ENCODE measurements at places on chromosomes 11 and 22. TPM values are rescaled to one million over a fixed set of nuclear protein-coding genes. Genes with fewer than 3 reads are reported as not detected.
A peak's percentile ranks its signal among the peaks of the same experiment; 100 is the strongest.

- no peak for DNase-seq
Observed at GRCh38 chr11:44031549-44031948, 16.2 kb upstream of the ACCSL start.

- no peak for DNase-seq
Observed at GRCh38 chr11:115244296-115244695, 259.9 kb downstream of the CADM1 start.

GRCh38 chr11:68128682-68129327 lies 7.6 kb upstream of the CHKA start:
- peak; percentile 98 for DNase-seq

DNA sequence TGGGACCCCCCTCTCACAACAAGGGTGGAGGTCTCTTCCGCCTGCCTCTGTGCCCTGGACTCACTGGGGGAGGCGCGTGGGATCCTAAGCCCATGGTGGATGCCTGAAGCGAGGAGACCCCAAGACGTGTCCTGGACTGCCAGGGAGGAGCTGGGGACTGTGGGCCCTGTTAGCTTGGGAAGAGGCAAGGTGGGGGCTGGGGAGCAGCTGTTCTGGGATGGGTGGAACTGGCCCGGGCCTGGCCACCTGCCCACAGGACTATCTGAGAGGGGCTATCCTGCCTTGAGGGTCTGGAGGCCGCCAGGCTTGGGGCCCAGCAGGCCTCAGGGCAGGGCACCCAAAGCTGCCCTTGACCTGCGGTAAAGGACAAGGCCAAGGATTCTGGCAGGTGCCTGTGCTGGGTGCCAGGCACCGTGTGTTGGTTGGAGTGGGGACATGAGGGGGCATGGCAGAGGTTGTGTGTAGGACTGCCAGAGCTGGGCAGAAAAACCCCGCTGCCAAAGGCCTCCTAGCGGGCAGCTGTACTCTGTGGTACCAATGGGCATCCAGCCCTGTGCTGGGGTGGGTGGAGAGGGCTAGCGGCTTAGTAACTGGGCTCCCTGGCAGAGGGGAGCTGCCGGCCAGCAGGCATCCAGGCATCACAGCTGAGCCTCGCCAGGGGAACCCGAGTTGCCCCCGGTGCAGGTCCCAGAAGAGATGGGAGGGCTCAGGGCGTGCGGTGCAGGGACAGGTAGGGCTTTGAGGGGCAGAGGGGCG lies 670 bp downstream of the LSP1 start:
- no peak for DNase-seq

DNA sequence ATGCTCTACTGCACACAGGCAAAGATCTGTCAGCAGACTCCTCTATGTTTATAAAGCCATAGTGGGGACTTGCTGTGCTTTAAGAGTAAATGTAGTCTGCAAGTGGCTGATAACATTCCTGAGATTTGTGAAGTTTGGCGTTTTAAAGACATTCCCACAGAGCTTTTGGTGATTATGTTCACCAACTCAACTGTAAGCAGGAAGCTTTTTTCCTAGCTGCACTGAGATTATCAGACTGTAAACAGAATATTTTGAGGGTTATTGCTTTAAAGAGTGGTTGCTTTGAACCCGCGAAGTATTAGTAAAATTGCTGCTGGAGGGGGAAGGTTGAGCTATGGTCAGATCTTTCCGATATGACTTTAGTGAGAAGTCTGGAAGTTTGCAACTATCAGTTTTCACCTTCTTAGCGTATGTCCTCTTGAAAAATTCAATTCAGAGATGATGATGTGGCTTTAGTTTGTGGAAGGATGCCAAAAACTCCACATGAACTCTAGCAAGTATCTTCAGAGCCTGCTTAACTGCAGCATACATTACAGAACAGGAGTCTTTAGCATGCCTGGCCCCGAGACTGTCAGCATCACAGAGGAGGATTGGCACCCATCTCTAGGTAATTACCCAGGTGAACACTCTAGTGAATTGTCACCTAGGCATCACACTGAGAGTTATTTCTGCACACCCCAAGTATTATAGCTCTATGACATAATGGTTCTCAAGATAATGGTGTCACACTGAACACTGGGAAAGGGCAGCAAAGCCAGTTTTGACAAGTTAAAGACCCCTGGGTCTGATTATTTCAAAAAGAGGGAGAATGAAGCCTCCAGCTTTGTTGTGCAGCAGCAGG lies 89.9 kb downstream of the MTNR1B start:
- no peak for DNase-seq

DNA sequence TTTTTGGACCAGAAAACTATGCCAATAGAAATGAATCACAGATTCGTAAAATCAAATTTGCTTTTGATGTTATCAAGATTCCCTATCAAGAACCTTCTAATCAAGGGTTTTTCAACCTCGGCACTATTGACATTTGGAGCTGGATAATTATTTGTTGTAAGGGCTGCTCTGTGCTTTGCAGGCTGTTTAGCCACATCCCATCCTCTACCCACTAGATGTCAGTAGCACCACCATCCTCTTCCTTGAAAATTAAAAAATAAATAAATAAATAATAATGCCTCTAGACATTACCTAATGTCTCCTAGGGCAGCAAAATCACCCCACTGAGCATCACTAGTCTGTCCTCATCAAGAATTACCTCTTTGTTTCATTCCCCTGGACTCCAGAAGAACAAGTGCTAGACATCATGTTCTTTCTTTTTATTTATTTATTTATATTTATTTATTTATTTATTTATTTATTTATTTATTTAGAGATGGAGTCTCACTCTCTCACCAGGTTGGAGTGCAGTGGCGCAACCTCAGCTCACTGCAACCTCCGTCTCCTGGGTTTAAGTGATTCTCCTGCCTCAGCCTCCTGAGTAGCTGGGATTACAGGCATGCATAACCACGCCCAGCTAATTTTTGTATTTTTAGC lies 744.7 kb downstream of the KCNA4 start:
- no peak for DNase-seq

GRCh38 chr11:11329062-11329806 lies 23.8 kb downstream of the CSNK2A3 start:
- no peak for DNase-seq

DNA sequence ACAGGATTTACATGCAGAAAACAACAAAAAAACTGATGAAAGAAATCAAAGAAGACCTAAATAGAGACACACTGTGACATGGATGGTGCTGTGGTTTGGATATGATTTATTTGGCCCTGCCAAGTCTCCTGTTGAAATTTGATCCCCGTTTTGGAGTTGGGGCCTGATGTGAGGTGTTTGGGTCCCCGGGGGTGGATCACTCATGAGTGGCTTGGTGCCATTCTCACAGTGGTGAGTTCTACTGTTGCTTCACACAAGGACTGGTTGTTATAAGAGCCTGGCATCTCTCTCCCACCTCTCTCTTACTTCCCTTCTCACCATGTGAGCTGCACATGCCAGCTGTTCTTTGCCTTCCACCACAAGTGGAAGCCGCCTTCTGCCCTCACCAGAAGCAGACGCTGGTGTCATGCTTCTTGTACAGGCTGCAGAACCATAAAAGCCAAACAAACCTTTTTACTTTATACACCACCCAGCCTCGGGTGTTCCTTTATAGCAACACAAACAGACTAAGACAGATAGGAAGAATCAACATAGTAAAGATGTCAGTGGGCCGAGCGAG lies 7.8 kb upstream of the RTL6 start:
- DNase-seq, result no peak

The SCGB1D2 gene
- total RNA-seq, result not detected

GRCh38 chr11:38323961-38324761 lies 1726.1 kb upstream of the RAG2 start:
- no peak for DNase-seq

DNA sequence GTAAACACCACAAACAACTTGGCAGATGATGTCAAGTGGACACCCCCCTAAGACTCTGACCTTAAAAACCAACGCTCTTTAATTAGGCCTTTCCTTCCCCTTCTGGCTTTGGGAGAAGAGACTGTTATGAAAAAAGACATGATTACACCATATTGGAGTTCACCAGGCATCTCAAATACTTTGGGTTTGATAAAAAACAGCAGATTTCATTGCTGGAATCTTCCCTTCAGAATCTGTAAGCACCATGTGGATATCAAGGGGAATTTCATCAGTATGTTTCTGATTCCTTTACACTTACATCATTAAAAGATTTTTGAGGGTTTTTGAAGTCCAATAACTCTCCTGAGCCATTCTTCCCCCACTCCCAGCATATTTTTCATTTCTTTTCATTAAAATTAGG lies 85.6 kb downstream of the KIRREL3 start:
- DNase-seq, result no peak

Data from adrenal gland (tissue), 19 donors.